ENCODE measurements at places on chromosomes 12 and 14.

GRCh38 chr14:100617410-100618317, 30.4 kb upstream of the BEGAIN start:
- DNase-seq = no peak

- no peak for DNase-seq
Measured at GRCh38 chr14:29558516-29558915, 369.1 kb downstream of the PRKD1 start.

DNA sequence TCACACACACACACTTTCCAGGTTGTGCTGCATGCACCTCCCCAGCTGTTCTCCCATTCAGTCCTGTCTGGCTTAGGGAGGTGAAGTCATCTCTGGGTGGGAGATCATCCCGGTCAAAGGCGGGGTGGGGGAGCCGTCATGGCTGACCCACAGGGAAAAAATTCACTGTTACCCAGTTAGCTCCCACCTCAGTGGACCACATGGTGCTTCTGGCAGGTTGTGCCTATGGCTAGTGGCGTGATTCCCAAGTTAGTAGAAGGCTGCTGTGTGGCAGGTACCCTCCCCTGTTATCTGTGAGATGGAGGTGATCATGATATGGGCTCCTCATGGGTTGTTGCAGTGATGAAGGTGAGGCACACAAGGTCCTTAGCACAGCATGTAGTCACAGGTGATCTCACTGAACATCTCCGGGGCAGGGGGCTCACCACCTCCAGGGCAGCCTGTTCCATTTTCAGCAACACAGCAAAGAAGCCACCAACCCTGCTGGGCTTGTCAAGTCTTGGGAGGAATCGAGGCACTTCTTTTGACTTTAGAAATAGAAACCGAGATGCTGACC, 154.9 kb upstream of the CCND2 start:
- no peak for DNase-seq

DNA sequence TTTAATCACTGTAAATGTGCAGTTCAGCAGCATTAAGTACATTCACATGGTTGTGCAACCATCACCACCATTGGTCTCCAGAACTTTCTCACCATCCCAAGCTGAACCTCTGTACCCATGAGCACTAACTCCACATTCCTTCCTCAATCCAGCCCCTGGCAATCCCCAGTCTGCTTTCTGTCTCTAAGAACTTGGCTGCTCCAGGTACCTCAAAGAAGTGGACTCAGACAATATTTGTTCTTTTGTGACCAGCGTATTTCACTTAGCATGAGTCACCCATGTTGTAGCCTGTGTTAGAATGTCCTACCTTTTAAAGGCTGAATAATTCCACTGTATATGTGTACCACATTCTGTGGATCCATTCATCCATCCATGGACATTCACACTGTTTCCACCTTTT, 64.6 kb downstream of the SLC24A4 start:
- DNase-seq = no peak

DNA sequence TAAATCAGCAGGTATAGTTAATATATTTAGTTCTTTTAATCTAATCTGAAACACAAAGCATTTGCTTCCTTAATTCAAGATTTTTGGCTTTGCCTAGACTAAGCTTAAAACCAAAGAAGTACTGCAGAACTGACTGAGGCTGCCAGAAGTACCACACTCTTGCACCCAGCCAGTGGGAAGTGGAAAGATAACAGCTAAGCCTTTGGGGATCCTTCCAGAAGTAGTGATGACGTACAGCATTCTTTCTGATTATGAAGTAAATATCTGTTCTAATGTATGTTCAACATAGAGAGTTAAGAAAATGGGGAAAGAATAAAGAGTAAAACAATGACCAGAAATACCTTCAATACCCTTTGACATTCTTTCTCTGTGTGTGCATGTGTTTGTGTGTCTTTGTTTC, 19.3 kb downstream of the NTF3 start:
- DNase-seq = no peak

- no peak for DNase-seq
Measured at GRCh38 chr14:54312166-54312801, 84.5 kb upstream of the CDKN3 start.

- DNase-seq = no peak
Measured at GRCh38 chr12:5232826-5233500, 189.3 kb downstream of the KCNA5 start.

DNA sequence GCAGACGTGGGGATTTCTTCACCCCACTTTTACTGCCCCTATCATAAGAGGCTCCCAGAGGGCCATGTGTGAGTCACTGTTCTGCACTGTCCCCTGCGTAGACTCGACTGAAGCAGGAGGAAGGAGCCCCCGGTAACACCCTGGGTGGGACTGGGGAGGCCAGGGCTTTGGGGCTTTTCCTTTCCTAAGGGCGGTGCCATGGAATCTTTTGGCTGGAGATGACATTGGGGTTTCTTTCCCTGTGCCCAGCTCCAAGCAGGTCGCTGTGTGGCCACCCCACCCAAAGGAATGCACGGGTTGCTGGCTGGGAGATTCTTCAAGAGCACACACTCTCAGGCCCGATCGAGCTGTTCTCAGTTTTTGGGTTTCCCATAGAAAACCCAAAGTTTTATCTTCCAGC, 62.3 kb upstream of the RIN3 start:
- no peak for DNase-seq

GRCh38 chr12:70812136-70812535, 108.4 kb downstream of the PTPRR start:
- peak; percentile 37 for DNase-seq

DNA sequence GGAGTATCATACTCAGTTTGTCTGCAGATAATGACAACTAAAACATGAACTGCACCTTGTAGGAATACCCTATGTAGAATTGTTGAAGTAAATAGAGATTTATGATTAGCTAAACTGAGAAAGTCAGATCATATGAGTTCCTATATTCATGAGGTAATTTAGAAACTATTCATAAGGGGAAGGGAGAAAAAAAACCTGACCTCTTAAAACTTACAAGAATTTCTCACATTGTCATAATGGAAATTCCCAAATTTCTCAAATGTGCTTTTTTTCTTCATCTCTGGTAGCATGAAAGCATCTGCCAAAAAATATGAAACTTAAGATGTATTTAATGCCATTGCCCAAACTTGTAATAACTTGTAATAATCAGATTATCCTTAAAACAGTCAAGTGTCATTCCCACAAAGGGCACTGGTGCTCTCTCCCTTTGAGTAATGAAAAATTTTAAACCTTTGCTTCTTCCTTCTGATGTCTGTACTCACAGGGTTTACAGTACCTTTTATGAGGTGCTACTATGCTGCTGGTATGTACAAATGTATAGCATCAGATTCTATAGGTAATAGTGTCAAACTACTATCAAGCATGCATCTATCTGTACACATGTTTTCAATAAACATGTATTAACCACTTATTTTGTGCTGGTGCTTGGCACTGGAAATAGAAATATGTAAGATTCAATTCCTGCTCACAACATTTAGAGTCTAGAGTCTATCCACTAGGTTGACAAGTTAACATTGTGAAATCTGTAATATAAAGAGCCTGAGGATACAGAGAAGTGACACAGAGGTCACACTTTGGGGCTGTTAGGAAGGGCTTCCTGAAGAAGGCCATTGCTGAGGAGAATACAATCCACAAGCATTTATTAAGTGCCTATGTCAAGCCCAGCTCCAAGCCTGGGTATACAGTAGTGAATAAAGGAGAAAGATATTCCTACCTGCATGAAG, 17.4 kb upstream of the DRAM1 start:
- no peak for DNase-seq

GRCh38 chr12:105025890-105026289, 39.8 kb downstream of the NOPCHAP1 start:
- peak; percentile 69 for DNase-seq

DNA sequence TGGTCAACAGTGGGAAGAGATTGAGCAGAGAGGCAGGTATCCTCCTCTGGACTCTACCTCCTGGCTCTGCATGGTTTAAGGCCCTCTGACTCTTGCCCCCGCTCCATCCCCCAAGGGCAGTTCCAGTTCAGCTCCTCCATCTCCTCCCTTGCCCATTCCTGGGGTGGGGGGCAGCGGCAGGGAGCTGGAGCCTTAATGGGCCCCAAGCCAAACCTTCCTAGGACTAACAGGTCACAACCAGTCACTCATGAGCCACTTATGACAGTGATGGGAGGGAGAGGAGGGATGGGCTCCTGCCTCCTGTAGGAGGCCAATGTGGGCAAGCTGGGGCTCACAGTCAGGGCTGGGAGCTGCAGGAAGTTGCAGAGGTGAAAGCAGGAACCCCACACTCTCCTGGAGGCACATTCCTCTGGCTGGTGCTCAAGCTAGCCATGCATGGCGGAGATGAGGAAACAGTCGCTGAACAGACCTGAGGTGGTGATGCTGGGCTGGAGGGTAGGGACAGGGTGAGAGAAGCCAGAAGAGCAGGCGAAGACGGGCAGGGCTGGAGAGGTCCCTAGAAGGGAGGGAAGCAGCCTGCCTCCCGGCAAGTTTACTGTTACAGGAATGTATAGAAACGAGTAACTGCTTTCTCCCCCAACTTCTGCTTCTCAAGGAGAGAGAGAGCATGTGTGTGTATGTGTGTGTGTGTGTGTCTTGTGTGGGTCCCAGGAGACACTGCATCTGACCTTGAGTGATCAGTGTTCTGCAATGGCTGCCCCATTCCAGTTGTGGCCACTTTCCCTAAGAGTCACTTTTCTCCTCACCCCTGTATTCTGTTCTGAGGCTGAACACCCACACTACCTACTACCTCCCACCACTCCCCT, 5.0 kb upstream of the RAPGEF3 start:
- DNase-seq = no peak

GRCh38 chr14:101562659-101563351, 1.5 kb downstream of the DIO3 start:
- DNase-seq = no peak

GRCh38 chr12:20426191-20426590, 57.9 kb downstream of the PDE3A start:
- no peak for DNase-seq

DNA sequence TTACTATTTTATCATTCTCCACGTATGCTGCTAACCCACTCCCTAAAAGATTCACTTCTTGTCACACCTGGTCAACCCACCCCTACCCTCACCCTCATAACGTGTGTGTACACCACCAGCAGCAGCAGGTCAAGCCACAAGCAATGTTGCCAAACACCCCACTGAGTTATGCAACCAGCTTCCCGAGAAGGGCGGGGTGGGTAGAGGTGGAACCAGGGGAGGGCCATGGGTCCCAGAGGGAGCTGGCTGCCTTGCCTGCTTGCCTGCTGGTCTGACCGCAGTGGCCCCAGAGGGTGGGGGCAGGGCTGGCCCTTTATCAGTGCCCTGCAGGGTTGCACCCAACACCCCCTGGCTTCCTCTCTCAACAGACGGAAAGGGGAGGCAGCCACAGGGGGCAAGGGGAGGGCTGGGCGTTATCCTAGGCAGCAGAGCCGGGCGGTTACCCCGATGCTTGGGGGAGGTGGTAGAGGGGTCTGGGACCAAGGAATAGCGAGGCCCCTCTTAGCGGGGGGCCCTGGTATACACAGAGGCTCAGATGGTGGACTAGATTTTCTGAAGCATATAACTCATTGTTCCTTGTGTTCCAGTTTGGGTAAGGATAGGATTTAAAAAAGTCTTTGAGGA, 3.5 kb upstream of the NFE2 start:
- DNase-seq = no peak

- no peak for DNase-seq
Measured at GRCh38 chr14:59018460-59018859, 170.0 kb upstream of the DAAM1 start.

GRCh38 chr12:76255692-76256091, 92.5 kb downstream of the BBS10 start:
- DNase-seq = no peak

GRCh38 chr12:127381681-127382080, 885.3 kb upstream of the TMEM132C start:
- no peak for DNase-seq

GRCh38 chr12:179131-179884, 34.6 kb downstream of the SLC6A12 start:
- DNase-seq = no peak

- no peak for DNase-seq
Measured at GRCh38 chr14:35741345-35742031, 67.6 kb downstream of the RALGAPA1 start.

GRCh38 chr14:80988192-80988591, 32.8 kb downstream of the TSHR start:
- DNase-seq = no peak

All from renal cortex interstitium (tissue), 15 donors.